GM06990 (cell line): ENCODE measurements at places on chromosomes 7 and 10.

DNA sequence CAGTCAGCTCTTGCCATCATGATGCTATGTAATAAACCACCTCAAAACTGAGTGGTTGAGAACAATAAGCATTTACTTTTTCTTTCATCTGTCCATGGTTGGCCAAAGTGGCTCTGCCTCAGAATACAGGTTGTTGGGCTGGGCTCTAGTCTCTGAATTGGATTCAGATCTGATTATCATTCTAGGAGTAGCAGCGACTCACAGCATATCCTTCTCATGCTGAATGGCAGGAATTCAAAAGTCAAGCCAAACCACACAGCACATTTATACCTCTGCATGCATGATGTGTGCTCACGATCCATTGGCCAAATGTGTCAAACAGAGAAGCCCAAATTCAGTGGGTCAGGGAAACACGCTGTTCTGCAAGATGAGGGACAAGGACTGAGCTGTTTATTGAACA, 13.6 kb upstream of the GALNT11 start:
- DNase-seq = no peak

DNA sequence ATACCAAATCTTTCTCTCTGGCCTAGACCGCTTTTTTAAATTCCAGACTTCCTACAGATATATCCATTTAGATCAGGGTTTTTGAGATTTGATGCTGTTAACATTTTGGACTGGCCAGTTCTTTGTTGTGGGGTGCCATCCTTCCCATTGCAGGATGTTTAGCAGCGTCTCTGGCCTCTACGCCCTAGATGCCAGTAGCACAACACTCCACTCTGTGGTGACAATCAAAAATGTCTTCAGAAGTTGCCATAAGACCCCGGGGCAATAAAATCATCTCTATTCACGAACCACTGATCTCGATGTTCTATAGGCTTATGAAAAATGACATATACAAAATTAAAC, 46.3 kb downstream of the HDAC9 start:
- DNase-seq = no peak

- no peak for DNase-seq
Observed at GRCh38 chr7:29254591-29254990, 60.0 kb downstream of the CHN2 start.

DNA sequence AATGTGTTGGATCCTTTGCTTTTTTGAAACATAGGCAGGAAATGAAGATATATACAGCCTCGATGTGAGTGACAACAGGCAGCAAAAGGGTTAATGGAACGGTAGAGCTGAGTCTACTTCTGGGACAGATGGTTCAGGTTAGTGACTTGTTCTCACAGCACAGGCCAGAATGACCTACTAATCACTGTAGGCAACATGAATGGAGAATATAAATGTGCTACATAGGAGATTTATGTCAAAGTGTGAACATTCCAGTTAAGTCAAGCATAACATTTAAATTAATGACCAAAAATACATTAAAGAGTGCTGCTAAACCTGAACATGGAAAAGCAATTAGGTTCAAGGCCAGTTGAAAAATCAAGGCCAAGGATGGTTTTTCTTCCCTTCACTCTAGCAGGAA, 235.2 kb downstream of the POU6F2 start:
- no peak for DNase-seq

DNA sequence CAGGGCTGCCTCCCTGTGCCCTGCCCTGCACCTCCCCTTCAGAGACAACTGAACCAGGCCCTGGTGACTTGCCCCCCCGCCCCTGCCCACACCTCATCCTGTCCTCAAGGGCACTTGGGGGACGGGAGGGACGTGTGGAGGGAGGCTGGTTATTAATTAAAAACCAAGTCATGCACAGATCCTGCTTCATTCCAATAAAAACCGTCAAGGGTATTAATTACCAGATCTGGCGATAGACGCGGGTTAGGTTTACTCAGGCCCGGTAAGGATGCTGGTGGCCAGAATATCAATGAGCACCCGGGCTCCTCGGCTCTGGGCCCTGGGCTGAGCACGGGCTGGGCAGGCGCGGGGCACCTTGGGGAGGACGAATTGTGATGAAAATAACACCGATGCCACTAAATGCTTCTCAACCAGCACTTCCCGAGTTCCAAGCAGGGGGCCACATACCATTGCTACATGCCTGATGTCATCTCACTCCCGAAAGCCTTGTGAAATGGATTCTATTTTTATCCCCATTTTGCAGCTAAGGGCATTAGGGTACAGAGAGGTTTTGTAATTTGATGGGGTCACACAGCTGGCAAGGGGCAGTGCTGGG, 24.5 kb upstream of the GTF2IRD1 start:
- DNase-seq = no peak

DNA sequence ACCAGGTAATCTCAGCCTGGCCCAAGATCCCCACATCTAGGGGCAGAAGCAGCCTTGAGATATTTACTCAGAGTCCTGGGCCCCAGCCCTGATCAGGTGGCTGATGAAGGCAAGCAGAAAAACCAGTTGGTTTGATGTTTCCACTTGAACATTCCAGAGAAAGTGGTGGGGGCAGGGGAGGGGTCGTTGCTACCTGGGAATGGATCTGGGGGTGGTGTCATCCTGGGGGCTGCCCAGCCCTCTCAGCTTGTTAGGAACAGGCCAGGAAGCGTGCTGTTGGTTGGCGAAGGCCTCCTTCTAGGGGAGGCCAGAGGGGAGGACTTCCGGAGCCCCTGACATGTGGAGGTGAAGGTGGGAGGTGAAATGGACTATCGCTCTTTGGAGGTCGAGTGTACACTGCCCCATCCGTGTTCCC, 3.7 kb upstream of the ABHD11 start:
- DNase-seq = no peak

- peak; percentile 75 for DNase-seq
Observed at GRCh38 chr10:71873582-71874211, 22.6 kb upstream of the PSAP start.

DNA sequence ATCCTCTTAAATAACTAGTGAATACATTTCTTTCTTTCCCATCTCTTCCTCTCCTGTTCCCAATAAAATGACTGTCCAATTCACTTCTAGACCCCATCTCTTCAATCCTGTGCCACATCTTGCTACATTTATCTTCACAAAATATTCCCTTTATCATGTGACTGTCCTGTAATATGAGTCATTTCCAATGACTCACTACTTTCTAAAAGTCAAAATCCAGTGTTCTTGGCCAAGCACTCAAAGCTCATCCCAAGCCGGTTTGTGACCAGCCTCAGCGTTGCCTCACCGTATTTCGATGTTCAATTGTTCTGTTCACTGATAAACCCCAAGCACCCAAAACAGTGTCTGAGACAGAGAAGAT, 104.7 kb downstream of the PARD3 start:
- no peak for DNase-seq

DNA sequence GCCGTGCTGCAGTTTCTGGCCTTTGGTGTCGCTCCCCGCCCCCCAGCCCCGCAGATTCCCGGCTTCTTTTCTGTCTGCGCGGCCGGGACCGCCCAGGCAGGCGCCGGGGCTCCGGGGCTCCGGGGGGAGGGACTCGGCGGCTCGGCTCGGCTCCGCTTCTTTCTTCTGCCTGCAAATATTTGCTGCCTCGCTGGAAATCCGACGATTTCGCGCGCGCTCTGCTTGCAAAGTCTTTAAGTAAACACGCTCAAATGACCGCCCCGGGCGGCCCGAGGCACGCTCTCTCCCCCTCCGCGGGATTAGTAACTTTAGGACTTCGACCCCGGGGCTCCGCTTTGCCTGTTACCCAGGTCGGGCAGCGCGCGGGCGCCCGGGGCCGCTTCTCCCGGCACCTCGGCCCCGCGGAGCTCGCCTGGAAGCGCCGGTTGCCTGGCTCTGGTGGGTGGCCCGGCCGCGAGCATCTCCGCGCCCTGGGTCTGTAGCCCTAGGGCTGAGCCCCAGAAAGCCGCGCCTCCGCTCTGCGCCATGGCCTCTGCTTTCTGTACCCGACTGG, 3.9 kb upstream of the GATA3 start:
- DNase-seq = peak; percentile 62

DNA sequence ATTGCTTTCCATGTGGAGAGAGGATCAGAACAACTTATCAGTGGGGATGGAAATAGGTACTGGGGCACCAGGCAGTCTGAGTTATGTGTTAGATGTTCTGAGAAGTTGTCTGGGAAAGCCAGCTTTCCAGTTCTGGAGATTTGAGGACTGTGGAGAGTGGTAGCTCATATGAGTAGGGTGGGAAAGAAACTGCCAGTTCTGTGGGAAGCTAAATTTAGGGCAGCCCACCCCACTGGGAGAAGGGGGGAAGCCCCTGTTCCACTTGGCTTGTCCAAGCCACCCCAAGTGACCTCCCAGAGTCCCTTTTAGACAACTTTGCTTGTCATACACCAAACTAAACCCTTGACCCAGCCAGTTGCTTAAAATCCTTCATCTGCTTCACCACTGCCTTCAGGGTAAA, 189.5 kb downstream of the REEP3 start:
- no peak for DNase-seq

GRCh38 chr10:34408956-34409355, 406.1 kb downstream of the PARD3 start:
- no peak for DNase-seq

- no peak for DNase-seq
Observed at GRCh38 chr10:68423522-68423921, 16.4 kb upstream of the RUFY2 start.

GRCh38 chr10:114389426-114389825, 14.9 kb downstream of the AFAP1L2 start:
- DNase-seq = no peak

- no peak for DNase-seq
Observed at GRCh38 chr10:68628576-68629127, 68.5 kb downstream of the TET1 start.

DNA sequence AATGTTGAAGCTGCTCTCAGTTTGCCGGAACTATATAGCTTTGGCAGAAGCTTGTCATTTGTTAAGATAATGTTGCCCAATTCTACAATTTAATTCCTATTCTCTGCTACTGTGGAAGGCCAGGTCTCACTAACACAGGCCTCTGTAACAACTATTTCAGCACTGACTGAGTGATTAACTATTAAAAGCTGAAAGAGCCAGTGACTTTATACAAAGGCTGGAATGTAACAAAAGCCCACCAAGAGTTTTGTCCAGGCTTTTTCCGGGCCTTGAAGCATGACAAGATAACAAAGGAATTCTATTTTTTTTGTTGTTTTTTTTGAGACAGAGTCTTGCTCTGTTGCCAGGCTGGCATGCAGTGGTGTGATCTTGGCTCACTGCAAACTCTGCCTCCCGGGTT, 795.6 kb downstream of the PHTF2 start:
- DNase-seq = no peak

- no peak for DNase-seq
Observed at GRCh38 chr10:21649454-21649872, 115.4 kb downstream of the MLLT10 start.

DNA sequence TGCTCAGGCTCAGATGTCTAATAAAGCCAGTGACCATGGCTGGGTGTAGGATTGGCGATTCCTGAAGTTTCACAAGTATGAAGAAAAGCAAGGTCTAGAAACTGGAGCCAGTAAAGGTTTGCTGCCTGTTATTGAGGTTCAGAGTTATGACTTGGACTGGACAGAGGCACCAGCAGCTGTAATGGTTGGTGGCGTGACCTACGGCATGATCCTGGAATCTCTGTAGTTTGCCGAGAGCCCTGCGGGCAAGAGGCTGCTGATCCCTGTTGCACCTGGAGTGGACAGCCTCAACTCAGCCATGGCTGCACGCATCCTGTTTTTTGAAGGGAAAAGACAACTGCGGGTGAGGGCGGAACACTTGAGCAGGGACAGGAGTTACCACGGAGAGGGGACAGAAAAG, 22.4 kb upstream of the SNX13 start:
- no peak for DNase-seq

DNA sequence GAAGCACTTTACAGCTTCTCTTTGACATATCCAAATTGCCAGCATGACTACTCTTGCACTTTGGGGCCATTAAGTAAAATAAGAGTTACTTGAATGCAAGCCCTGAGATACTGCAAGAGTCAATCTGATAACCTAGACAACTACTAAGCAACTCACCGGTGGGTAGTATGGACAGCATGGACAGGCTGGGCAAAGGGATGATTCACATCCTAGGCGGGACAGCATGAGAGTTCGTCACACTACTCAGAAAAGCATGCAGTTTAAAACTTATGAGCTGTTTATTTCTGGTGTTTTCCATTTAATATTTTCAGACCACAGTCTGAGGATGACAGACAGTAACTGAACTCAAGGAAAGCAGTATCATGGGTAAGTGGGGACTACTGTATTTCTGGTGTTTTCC, 84.0 kb downstream of the ORC5 start:
- no peak for DNase-seq

DNA sequence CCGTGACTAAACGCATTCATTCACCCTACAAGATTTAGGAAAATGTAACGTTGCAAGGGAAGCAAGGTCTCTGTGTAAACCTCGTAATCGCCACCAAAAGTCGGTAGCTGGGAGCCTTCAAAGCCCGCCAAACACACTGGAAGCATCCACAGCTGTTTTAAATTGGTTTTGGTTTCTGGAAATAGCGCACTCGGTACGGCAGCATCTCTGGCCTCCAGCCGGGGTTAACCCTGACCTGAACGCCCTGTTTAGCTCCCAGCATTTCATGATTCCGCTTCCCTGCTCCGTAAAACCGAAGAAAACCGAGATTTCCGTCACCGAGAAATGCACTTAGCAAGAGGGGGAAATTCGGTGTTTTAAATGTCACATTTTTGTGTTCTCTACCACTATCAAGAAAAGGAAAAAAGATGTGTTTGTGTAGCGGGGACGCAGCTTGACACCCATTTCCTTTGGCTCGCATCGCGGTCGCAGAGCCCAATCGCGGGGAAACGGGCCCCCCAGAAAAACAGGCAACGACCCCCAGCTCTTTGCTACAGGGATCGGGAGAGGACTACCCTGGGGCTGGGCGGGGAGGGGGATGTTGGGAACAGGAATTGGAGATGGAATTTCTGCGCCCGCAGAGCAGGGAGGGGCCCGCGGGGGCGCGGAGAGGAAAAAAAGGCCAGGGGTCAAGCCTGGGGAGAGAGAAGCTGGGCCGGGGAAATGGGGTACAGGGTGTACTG, 646 bp downstream of the SGCE start:
- DNase-seq = peak; percentile 41

DNA sequence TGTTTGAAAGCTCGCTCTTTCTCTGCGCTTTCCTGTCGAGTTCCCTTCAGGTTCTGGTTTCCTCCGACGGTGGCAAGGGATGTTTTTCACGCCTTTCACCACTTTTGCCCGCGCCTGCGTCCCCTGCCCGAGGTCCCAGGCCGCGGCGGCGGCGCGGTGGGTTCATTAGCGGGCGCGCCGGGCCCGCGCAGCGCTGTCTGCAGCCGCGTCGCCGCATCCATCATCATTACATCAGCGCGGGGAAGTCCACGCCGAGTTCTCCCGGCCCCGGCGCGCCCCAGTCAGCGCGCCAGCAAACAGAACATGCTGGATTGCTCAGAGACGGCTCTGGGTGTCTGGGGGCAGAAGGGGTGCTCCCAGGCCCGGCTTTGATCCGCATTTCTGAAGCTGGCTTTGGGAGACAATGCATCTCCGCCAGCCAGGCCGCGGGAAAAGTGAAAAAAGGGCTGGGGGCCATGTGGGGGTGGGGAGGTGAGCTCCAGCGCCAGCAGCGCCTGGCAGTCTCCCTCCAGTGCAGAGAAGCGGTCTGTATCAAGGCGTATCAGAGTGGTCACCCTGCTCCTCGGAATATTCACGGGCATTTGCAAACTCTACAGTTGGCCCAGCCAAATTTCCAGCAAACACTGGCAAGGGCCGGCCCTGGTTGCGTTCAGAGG, 8.9 kb downstream of the GLI3 start:
- DNase-seq = no peak

- DNase-seq = no peak
Observed at GRCh38 chr10:2920168-2920567, 147.2 kb upstream of the PFKP start.

- peak; percentile 65 for DNase-seq
Observed at GRCh38 chr10:132319853-132320653, 11.9 kb upstream of the LRRC27 start.
